ENCODE measurements at places on chromosomes 6 and 20. TPM values are rescaled to one million over a fixed set of nuclear protein-coding genes. Genes with fewer than 3 reads are reported as not detected.

BMP2 gene
- 11.4 TPM for total RNA-seq

MACROD2 gene
- total RNA-seq: 58.1 TPM

ISM1 gene
- 0.54 TPM for total RNA-seq

CCN6 gene
- not detected for total RNA-seq

DEFB132 gene
- total RNA-seq: not detected

SFTA2 gene
- total RNA-seq: not detected

SLC22A16 gene
- total RNA-seq: 0.91 TPM

ERMARD gene
- 29.7 TPM for total RNA-seq

PTGIS gene
- 9.7 TPM for total RNA-seq

KHDRBS2 gene
- 35.1 TPM for total RNA-seq

DNA sequence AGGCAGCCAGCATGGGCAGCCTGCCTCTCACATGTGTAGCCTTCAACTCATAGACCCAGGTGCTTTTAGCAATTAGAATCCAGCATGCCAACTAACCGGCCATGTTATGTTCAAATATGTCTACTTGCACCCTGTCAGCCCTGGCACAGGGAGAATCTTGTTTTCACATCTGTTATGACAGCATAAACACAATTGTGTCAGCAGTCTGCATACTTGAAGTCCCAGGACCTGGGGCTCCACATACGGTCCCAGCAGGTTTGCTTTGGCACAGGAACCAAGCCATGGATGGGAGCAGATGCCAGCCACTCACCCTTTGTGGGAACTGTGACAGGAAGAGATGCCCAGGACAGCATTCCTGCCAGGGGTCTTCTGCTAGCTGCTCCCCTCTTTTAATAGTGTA is 67.2 kb upstream of the SYNDIG1 start:
- DNase-seq: no peak

DNA sequence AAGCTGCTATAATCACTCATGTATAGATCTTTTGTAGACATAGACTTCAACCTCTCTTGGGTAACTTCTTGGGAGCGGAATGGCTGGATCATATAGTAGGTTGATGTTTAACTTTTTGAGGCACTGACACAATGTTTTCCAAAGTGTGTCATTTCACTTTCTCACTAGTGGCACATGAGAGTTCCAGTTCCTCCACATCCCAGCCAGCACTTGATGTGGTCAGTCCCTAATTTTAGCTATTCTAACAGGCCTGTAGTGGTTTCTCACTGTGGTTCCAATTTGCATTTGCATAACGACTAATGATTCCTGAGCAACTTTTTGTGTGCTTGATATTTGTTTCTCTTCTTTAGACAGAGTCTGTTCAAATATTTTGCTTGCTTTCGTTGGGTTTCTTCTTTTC is 221.3 kb downstream of the DLL1 start:
- DNase-seq: no peak

GRCh38 chr20:57474205-57474604 is 50.7 kb downstream of the CTCFL start:
- no peak for DNase-seq

DNA sequence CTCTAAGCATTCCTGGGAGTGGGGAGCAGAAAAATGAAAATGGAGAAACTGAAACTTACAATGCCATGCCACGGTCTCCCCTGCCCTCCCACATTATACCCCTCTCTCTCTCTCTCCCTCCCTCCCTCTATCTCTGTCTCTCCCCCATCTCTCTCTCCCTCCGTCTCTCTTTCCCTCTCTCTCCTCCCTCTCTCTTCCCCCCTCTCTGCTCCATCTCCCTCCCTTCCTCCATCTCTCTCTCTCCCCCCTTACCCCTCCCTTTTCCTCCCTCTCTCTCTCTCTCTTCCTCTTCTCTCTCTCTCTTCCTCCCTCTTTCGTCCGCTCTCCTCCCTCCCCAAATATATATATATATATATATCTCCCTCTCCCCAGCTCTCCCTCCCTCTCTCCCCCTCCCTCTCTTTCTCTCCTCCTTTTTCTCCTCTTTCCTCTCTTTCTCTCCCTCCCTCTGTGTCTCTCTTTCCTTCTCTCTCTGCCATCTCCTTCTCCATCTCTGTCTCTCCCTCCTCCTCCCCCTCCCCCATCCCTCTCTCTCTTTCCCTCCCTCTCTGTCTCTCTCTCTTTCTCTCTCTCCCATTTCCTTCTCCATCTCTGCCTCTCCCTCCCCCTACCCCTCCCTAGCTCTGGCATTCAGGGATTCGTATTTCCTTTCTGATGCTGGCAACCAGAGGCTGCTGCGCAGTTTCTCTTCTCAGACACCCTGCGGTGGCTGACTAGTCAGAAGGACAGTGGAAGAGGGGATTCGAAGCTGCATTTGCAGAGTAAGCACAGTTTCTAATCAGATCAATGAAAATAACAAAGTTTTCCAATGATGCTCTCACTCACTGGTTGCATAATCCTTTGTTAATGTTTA is 13.9 kb upstream of the VAPB start:
- DNase-seq: no peak

DNA sequence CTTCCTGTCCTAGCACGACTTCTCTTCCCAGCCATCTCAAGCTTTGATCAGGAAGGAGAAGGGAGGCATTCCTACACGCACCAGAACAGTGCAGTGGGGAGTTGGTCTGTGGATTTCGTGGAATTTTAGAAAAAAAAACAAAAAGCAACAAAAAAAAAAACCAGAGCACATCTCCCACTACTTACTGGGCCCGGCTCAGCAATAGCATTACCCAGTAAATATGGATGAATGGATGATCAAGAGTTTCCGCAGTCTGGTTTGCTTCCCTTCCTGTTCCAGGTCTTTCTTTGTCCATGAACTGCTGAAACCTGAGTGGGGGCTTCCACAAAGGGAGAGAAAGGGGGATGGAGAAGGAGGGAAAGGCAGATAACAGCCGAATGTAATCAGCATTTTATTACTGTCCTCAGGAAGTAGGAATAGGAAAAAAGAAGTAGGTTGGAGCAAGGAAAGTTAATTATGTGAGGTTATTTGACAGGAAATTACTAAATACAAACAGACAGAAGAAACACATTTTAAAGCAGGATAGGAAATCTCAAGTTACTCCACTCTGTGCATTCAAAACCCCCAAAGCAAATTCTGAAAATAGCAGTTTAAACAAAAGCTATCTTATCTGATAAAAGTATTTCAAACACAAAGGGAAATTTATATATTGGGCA is 349.0 kb downstream of the PRL start:
- DNase-seq: no peak

GRCh38 chr20:438571-439469 is 23.5 kb downstream of the TBC1D20 start:
- DNase-seq: no peak

GRCh38 chr6:147467428-147467827 is 41.1 kb upstream of the SAMD5 start:
- no peak for DNase-seq

DNA sequence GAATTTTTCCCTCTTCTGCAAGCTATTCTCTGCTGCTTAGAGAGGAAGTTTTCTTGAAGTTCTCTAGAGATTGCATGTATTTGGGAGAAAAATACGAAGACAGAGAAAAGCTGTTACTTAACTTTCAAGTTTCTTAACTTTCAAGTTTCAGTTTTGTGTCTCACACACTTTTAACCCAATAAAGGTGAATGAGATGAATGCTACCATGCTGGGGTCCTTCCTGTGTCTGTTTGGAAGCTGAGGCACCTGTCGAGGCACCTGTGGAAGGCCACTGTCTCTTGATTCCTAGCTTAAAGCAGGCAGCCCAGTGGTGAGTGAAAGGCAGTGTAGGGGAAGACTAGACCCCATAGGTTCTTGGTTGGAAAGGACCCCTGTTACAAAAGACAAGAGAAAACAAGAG is 372.8 kb upstream of the JARID2 start:
- no peak for DNase-seq

DNA sequence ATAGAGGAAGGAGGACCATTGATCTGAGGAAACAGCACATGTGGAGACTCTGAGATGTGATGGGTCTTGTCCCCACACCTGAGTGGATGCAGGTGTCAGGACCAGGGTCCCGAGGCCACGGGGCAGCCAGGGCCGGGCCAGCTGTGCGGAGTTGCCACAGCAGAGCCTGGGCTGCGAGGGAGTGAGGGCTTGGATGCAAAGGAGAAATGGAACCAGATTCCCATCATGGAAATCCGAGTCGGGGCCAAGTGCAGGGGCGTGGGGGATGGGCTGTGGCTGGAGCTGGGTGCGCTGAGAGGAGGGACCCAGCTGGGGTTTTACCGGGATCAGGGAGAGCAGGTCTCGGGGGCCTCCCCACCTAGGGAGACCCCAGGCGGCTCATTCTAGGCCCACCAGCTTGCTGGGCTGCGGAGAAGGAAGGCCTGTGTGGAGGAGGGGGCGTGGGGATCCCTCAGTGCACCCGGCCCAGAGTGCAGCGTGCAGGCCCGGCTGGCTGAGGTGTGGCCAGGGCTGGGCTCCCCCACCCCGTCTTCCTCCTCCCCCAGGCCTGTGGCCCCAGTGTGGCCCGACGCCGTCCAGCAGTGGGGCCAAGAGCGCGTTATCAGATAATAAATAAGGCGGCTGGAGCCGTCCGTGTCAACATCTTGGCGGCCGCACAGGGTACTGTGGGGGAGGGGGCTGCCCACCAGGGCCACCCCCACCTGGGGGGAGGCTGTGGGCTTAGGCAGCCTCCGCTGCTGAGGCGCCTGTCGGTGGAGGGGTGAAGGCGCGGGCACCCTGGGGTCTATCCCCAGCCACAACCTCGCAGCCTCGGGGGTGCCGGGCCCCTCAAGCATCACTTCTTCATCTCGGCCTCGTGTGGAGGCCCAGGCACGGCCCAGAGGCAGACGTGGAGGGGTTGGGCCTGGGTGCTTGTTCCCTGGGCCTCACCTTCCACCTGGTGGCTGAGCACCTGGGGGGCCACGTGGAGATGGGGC is 17.2 kb downstream of the GATA5 start:
- no peak for DNase-seq

GRCh38 chr6:16729183-16729691 is 32.0 kb downstream of the ATXN1 start:
- DNase-seq: no peak

DNA sequence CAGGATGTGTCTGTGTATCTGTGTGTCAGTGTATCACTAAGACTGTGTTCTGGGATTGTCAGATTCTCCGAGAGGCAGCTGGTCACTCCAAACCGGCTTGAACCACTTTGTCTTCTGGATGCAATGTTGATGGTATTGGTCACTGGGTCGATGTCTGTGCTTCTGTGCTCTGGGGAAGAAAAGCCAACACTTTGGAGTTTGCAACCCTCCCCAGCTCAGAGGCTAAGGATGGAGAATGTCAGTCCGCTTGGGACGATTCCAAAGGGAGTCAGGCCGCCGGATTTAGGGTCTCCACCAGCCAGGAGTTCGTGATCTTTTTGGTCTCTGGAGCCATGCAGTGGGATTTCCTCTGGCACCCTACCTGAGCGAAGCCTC is 5.2 kb downstream of the MAFB start:
- DNase-seq: no peak

DNA sequence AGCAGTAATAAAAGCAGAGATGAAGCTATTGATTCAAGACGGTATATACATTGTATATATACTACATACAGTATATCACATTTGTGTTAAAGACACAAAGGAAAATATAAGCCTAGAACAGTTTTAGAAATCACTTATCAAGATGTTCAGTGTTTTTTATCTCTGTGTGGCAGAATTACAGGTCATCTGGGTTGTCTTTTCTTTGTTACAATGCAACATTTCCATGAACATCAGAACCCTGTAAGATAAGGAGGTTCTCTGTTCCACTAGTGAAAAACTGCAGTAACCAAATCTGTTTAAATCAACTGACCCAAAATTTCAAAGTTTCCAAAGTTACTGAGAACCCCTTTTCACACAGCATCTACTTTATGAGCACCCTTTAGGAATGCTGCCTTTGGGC is 42.2 kb downstream of the B4GALT5 start:
- no peak for DNase-seq

- no peak for DNase-seq
Measured at GRCh38 chr6:105120570-105120969, 59.2 kb downstream of the POPDC3 start.

GRCh38 chr6:67811239-67812037 is 823.6 kb upstream of the ADGRB3 start:
- DNase-seq: no peak

- peak; percentile 17 for DNase-seq
Measured at GRCh38 chr20:3563548-3564177, 92.8 kb downstream of the ATRN start.

GRCh38 chr20:11712639-11713160 is 205.0 kb upstream of the BTBD3 start:
- peak; percentile 83 for DNase-seq

DNA sequence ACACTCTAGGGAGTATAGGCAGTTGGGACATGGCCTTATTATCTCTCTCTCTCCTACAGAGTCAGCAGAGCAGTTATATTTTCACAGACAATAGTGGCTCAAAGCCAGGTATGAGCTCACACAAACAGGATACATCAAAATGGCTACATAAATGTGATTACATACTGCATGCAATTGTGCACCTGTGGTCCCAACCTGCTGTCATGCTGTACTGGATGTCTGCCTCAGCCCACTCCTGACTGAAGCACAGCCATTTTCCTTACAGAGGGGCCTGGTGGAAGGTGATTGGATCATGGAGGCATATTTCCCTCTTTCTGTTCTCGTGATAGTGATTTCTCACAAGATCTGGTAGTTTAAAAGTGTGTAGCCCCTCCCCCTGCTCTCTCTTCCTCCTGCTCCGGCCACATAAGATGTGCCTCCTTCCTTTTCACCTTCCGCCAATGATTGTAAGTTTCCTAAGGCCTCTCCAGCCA is 37.0 kb upstream of the SAMHD1 start:
- DNase-seq: no peak

- DNase-seq: no peak
Measured at GRCh38 chr20:48040491-48040890, 255.2 kb upstream of the SULF2 start.

DNA sequence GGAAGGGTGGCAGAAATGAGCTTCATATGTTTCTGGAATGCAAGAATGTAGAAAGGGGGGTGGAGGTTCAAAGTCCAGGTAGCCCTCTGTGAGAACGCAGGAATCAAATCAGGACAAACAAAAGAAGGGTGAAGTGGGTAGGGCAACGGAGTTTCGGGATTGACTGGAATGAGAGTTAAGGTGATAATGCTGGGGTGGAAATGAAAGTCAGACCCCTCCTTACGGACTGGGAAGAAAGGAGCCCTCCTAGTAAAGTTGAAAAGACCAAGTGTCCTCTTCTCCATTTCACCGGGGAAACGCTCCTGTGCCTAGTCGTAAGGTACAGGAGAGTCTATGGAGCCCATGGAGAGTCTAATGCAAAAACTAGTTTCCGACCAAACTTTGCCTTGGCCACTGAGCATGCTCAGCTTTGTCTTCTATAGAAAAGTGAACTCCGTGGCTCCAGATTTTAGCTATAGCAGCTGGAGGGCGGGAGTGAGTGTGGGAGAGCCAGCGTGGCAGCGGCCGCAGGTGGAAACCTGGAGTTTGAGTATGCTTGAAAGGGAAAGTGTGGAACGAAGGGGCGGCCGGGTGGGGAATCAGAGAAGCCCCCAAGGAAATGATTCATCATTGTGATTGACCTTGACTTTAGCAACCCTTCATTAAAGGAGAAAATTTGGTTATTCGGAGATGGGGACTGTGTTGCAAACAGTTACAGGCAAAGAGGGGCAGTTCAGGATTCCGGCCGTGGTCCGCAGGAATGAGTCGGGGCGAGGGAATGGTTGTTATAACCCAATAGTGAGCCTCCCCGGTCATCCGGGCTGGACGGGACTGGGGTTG is 1.3 kb upstream of the LRRC1 start:
- DNase-seq: peak; percentile 46

All from cerebellum (tissue), 4 donors.